ENCODE measurements at places on chromosomes 3 and 15.
A peak's percentile ranks its signal among the peaks of the same experiment; 100 is the strongest.

DNA sequence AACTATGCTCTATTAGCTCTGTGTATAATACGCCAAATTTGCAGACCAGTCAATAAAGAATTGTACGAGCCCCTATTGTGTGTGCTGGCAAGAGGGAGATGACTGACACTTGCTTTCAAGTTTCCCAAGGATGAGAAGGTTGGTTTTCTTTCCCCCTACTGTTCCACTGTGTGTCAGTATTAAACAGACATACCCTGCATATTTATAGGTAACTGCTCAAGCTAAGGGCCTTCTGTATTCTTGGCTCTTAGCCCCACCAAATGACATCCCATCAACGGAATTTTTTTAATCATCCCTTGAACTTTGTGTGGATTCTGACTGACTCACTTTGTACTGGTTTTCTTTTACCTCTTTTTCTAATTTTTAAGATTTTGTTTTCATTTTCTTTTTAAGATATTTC lies 60.6 kb upstream of the GYG1 start:
- DNase-seq = no peak

DNA sequence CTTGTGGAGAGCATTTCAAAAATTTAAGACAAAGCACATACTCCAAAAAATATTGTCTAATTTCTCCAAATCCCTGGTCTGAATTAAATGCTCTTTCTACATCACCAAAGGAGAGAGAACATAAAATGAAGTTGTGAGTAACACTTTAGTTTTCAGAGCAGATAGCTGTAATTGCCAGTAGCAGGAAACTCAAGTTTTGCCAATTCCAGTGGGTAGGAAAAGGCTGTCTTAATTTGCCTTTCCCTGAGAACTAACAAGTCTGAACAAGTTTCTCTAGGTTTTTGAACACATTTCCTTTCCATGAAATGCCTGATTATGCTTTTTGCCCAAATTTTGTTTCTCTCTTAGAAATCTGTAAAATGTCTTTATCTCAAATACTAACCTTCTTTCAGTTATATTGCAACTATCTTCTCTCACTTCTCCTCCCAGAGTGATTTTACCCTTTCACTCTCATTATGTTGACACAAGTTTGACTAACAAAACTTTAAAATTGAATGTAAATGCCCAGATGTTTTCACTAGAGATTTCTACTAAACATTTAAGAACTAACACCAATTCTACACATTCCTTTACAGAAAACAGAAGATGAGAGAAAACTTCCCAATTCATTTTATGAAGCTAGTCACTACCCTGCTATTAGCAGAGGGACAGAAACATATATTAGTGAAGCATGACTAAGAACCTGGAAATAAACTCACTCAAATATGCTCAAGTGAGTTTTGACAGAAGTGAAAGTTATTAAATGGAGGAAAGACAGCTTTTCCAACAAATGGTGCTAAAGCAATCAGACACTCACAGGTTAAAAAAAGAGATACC lies 38.4 kb downstream of the RFX7 start:
- no peak for DNase-seq

DNA sequence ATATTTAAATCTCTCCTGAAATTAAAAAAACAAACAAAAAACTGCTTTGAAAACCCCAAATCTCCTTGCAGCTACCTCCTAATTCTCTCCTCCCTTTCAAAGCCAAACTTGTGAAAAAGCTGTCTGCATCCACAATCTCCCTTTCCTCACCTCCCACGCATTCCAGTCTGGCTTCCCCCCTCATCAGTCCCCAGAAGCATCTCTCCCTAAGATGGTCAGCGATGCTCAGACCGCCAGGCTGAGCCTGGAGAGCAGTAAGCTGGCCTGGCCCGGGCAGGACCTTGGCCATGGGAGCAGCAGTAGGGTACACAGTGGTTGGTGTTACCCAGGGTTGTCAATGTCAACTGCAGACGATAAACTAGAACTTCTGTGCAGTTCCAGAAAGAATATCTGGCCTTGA lies 32.9 kb upstream of the BLM start:
- no peak for DNase-seq

DNA sequence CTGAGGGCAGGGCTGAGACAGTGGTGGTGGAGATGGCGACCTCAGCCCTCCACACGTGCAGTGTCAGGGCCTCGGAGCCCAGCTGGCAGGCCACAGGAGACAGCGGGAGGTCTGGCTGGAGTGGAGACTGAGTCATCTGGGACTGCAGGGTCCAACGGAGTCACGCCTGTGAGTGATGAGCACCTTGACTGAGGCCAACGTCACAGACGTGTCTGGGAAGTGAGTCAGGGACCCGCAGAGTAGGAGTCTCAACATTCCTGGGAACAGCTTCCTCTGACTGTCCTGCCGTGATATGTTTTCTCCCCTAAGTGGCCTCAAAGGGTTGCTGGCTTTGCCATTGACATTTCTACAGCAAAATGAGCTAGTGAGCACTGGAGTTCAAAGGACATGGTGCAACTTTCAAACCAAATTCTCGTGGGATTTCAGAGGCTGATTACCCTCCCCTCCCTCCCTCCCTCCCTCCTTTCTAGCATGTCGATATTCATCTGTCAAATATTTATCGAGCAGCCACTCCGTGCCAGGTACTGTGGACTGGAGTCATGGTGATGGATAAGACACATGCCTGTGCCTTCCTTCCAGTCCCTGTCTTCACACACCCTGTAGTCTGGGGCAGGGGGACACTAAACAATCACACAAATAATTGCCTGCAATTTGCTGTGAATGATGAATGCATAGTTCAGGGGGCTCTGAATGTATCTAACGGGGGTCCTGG lies 53.3 kb upstream of the AMOTL2 start:
- no peak for DNase-seq

DNA sequence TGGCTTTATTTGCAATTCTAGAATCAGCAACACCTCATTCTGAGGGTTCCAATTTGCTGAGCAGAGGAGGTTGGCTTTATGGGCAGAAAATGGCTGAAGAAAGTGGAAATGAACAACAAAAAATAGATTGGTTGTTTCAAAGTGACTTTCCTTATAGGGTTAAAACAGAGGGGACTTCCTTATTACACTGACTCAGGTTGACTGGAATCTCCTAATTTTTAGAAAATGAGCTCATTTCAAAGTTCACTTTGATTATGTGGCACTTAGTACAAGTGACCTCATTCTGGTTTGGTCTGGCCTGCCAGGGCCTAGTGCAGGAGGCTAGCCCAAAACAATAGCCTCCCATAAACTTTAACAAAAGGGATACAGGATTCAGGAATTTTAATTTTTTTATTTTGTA lies 41.4 kb downstream of the NFKBIZ start:
- no peak for DNase-seq

DNA sequence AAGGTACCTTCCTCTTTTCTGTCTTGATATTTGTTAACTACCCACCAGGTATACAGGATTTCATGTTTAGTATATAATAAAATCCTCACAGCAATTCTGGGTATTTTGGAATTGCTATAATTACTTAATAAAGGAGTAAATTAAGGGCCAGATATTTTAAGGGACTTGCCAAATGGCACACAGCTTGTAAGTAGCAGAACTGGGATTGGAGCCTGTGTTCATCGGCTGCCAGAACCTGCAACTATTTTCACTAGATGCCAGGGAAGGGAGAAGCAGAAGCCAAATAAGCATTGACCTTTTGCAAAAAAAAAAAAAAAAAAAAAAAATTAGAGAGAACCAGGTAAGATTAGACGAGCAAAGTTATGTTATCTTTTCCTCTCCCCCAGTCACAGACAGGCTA lies 683.3 kb upstream of the CADM2 start:
- no peak for DNase-seq

- no peak for DNase-seq
These were observed 130.8 kb downstream of the MYLK start for GRCh38 chr3:123753286-123753685.

GRCh38 chr3:40843208-40843624 lies 318.5 kb downstream of the ZNF621 start:
- DNase-seq = no peak

GRCh38 chr3:172647823-172648222 lies 63.0 kb downstream of the NCEH1 start:
- DNase-seq = peak; percentile 85

- no peak for DNase-seq
These were observed 18.5 kb upstream of the EID1 start for GRCh38 chr15:48859426-48859825.

DNA sequence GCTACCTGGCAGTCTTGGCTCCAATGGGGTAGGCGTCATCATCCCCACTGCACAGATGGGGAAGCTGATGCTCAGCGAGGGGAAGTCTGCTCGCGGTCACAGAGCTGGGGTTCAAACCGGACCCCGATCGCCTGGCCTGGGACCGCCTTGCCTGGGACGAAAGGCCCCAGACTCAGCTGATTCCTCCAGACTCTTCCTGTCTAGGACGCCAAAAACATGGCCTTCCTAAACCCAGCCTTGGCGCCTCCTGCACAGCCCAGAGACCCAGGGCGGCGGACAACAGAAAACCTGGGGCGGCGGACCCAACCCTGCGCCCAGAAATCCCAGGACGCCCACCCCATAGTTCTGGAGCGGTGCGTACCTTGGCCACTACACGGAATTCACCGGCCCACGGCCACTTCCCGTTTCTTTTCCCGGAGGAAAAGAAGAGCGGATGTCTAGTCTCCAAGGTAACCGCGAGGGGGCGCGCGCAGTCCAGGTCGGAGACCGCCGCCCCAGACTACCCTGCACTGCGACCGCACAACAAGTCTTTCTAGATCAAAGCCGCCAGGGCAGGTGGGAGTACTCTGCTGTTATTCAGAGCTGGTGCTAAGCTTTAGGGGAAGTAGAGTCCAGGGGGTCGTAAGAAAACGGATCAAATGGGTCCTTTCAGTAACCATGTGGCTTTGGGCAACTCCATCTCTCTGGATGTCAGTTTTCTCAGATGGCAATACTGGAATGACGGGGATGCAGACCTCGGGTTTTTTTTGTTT lies 4.9 kb upstream of the IL17RD start:
- no peak for DNase-seq

DNA sequence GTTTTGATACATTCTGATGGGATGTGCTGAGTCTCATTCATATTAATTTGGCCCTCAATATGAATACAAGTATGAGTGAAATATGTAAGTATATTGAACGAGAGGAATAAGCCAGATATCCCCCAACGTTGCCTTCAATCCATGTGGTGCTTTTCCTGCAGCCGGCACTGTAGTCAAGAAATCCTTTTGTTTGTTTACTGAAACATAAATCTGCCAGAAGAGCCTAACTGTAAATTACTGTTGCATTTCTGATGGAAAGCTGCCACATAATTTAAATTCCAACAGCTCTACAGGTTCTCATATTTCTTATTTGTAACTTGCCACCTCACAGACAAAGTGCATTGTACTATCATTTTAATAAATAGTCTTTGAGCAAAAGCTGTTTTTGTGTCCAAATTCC lies 314.0 kb downstream of the KBTBD8 start:
- DNase-seq = no peak

GRCh38 chr15:54979964-54980363 lies 216.8 kb downstream of the RSL24D1 start:
- no peak for DNase-seq

DNA sequence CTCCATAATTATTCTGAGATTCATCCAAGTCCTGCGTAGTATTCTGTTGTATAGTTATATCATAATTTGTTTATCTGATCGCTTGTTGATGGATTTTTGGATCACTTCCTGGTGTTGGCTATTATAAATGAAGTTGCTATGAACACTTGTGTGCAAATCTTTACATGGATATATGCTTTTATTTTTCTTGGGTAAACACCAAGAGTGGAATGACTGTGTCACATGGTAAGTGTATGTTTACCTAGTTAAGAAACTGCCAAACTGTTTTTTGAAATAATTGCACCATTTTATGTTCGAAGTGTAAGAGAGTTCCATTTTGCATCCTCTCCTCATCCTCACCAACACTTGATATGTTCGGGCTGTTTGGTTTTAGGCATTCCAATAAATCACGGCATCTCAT lies 360.4 kb upstream of the FRG2C start:
- no peak for DNase-seq

- DNase-seq = no peak
These were observed 1.6 kb downstream of the NR2F2 start for GRCh38 chr15:96331945-96332636.

All from DMS79 (cell line).